Activated naive CD8-positive, alpha-beta T cell treated with anti-CD3 and anti-CD28 coated beads for 36 hours (primary cell): ENCODE measurements at places on chromosomes 7 and 10.

DNA sequence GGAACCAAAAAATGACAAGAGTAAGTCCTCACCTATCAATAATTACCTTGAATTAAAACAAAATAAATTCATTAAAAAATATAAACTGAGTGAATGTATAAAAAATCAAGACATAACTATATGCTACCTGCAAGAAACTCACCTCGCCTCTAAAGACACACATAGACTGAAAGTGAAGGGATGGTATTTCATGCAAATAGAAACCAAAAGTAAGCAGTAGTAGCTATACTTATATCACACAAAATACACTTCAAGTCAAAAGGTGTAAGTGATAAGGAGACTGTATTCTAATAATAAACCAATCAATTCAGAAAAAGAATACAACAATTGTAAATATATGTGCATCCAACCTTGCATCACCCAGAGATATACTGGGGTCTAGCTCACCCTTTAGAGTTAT is 332.6 kb downstream of the SH2D4B start:
- DNase-seq: no peak

- no peak for DNase-seq
Measured at GRCh38 chr7:39501358-39501757, 64.8 kb upstream of the YAE1 start.

- no peak for DNase-seq
Measured at GRCh38 chr10:35417313-35417625, 81.0 kb downstream of the CCNY start.

DNA sequence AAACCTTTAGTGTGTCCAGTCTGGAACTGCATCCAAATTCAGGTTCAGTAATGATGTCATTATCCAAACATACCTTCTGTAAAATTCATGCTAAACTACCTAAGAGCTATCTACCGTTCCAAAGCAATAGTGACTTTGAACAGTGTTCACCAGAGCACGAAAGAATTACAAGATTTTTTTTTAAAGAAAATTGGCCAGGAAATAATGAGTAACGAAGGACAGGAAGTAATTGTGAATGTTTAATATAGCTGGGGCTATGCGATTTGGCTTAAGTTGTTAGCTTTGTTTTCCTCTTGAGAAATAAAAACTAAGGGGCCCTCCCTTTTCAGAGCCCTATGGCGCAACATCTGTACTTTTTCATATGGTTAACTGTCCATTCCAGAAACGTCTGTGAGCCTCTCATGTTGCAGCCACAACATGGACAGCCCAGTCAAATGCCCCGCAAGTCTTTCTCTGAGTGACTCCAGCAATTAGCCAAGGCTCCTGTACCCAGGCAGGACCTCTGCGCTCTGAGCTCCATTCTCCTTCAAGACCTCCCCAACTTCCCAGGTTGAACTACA is 694 bp upstream of the FAS start:
- DNase-seq: no peak

GRCh38 chr10:65125212-65125611 is 1604.0 kb downstream of the REEP3 start:
- no peak for DNase-seq

GRCh38 chr7:18531539-18531938 is 36.0 kb downstream of the HDAC9 start:
- DNase-seq: no peak

DNA sequence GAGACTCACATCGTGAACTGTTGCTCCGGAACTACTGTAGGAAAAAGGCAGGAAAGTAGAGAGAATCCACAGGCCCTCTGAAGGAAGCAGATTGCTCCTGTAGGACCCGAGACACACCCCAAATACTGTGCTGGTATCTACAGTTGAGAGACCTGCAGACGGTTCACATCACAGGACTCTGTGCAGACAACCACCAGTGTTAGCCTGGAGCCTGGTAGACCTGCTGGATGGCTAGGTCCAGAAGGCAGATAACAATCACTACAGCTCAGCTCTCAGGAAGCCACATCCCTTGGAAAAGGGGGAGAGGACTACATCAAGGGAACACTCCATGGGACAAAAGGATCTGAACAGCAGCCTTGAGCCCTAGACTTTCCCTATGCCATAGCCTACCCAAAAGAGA is 311.8 kb upstream of the PRKCQ start:
- no peak for DNase-seq

DNA sequence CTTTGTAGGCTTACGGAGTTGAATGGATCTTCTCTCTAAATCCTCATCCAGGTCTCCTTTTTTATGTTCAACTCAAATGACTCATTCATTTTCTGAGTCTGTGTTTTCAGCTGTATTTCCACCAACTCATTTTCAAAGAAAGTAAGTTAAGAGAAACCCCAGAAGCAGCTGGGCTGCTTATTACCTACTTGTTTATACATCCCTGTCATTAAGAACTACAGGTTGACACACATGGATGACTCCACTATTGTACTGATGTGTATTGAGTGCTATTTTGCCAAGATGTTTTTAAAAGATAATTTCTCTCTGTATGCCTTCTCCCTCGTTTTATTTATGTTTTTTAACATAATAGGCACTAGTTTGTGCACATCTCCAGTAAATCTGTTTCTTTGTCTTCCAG is 41.9 kb downstream of the DGKI start:
- DNase-seq: no peak

GRCh38 chr10:18474118-18474455 is 177.3 kb downstream of the NSUN6 start:
- DNase-seq: no peak

GRCh38 chr7:44290252-44290620 is 35.2 kb downstream of the CAMK2B start:
- DNase-seq: no peak

DNA sequence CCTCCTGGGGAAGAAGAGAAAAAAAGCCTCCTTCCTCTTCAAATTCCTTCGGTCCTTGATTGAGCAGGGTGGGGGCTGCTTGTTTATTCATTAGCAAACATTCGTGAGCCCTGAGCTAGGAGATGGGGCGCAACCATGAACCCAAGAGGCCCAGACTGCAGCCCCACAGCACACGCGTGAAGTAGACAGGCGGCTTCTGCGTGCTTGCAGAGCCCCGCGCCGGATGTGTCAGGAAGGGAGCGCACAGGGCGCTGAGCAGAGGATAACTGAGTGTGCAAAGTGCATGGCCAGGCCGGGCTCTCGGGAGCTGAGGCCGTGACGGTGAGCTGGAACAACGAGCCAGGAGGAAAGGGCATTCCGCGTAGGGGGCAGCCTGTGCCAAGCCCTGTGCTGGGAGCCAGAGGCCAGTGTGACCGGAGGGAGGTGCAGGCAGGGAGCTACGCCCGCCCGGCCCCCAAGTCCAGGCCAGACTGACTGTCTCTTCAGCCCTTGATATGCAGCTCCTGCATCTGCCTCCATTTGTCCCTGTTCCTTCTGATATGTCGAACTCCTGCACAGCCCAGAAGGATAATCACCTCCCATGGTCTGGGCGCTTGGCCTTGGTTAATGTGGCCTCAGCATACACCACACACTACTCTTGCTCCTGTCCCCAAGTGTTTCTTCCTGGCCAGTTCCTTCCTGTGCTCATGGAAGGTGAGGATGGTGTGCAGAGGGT is 4.6 kb downstream of the FOXL3 start:
- DNase-seq: no peak

DNA sequence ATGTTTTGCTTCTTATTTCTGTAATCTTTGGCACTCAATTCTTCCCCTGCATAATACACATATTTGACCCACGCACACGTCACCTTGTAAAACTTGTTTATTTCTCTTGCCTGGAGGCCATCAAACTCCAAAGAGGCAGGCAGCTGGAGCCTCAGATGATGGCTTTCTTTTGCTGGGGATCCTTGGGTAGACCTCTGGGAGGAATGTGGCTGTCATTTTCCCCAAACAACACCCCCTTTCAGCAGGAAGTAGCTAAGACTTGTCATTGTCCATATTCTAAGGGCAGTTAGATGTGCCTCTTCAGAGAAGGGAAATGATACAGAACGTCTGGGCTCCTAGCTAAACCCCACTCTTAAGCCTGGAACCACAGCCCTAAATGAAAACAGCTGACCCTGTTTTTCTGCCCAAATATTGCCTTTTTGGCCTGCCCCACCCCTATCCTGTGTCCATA is 111.3 kb downstream of the ITGB8 start:
- no peak for DNase-seq

GRCh38 chr10:100858261-100858660 is 54.5 kb upstream of the SLF2 start:
- DNase-seq: no peak

DNA sequence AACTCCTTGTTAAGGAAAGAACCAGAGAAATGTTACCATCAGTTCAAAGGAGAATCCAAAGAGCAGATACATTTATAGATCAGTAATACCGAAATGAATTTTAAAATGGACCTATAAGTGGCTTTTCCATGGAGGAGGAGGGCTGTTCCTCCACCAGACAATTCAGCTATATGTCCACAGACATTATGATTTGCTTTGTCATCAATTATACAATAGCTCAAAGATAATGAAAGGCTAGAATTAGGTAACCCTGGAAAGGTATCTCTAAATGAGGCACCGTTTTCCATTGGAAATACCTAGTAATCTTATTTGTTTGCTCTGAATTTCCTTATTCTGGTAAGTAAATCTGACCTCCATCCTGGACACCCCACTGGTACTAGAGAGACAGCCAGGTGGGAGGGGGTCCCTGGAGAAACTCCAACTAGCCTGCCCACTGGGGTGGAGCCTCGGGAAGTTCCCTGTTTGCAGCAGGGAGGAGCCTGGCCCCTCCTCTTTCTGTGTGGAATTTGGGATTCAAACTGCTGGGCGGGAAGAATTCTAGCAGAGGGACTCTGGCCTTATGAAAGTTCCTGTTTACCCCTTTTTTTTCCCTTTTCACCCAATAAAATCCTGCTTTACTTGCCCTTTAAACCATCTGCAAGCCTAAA is 218.0 kb downstream of the PHF14 start:
- no peak for DNase-seq
